ENCODE measurements at places on chromosomes 16 and 17. TPM values are rescaled to one million over a fixed set of nuclear protein-coding genes. Genes with fewer than 3 reads are reported as not detected.

DNA sequence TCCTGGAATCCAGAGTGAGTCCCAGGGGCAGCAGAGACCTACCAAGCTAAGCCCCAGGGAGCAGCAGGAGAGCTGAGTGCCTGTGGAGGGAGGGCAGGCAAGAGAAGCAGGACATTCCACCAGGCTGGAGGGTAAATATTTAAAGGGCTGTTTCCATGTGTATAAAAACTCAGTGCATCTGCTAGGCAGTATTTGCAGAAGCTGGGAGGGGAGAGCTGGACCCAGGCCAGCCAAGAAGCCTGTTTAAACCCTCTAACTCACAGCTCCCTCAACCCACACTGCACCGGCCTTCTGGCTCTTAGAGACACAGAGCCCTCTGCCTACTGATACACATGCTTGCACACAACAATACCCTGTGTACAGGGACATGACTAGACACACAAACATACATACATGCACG is 22.5 kb upstream of the TMEM132E start:
- no peak for DNase-seq

DNA sequence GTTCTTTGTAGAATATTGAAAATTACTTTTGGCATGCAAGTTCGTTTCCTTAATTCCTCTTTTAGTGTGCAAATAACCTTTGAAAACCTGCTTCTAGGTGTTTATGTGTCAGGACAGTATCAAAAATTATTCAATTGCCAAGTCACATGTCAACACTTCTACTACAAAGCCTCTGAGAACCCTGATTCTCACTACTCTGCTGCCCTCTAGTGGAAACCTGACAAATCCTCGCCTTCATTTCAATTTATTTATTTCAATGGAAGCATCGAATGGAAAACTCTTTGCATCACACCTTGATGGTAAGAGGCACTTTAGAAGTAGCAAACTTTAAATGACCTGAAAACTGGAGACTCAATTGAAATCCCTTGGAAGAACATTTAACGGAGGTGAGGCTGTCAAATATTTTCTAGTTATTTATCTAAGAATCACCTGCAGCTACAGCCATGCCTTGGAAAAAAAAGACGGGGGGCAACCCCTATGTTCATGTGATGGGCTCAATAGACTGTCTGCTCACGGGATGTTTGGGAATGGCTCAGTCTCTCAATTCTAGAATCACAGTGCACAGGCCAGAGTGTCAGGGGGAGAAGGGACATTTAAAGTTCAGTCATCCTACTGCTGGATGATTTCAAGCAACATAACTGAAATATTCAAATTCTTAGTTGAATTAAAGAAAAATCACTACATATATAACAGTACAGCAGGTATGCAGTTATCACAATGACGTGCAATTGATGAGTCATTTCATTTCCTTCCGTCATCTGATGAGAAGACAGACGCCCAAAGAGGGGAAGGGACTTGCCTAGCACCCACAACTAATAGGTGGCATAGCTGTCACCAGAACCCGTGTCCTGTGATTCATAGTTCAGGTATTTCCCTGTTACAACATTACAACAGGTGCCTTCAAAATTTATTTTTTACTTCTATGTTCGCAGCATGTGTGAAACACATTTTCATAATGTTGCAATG is 563.9 kb downstream of the TOX3 start:
- DNase-seq, result peak; percentile 66

GRCh38 chr17:81328489-81328888 is 33.4 kb upstream of the SLC38A10 start:
- no peak for DNase-seq

DNA sequence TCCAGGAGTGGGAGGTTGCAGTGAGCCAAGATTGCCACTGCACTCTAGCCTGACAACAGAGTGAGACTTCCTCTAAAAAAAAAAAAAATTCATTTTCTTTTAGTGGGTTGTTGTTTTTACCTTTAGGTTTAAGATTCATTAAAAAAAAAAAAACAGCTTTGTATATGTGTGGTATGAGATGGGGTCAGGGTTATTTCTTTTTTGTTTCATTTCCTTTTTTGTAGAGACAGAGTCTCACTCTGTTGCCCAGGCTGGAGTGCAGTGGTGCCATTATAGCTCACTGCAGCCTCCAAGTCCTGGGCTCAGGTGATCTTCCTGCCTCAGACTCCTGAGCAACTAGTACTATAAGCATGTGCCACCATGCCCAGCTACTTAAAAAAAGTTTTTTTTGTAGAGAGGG is 47.0 kb downstream of the BCAS3 start:
- DNase-seq, result no peak

GRCh38 chr17:81635973-81636504 is 873 bp downstream of the NPLOC4 start:
- peak; percentile 20 for DNase-seq

DNA sequence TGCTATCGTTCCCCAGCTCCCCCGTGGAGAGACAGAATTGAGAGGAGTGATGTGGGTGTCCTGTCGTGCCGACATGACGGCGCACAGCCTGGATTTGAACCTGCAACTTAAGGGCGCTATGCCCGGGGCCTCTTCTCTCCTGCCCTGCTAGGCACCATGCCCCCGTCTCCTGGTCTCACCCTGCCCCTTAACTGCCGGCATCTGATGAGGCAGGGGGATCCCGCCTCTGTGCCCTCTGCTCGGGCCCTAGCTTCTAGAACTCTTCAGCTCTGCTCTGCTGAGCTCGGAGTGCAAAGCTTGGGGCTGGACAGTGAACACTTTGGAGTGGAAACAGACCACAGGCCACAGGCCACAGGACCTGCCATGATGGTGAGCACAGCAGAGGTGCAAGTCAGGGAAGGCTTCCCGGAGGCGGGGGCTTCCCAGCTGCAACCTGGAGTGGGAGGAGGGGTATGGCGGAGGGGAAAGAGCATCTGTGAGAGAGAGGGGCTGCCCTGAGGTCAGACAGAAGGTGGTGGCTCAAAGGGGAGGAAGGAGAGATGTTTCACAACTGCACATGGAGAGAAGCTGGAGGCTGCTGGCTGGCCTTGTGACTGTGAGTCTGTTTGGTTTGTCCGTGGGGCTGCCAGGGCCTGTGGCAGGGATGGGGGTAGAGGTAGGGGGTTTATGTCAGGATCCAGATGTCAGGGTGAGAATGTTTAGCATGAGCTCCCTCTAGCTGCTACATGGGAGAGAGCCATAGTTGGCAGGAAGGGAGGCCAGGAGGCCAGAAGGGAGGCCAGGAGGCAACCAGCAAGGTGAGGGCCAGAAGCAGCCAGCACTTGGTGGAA is 107.8 kb downstream of the CRLF3 start:
- DNase-seq, result peak; percentile 50

GRCh38 chr17:65568918-65569317 is 7.5 kb upstream of the AXIN2 start:
- DNase-seq, result no peak

- no peak for DNase-seq
These were observed 546 bp upstream of the NDUFB10 start for GRCh38 chr16:1958715-1959268.

- DNase-seq, result no peak
These were observed 16.8 kb downstream of the TPSD1 start for GRCh38 chr16:1272453-1273198.

TP53TG3C gene
- not detected for total RNA-seq

PIPOX gene
- 4.1 TPM for total RNA-seq

TBC1D26 gene
- total RNA-seq, result 0.35 TPM

MAP1LC3B gene
- total RNA-seq, result 43.8 TPM

Data from OCI-LY7 (cell line).